Stimulated activated CD4-positive, alpha-beta T cell treated with anti-CD3 and anti-CD28 coated beads, Interleukin-1b, Interleukin-23, amount 100 ng/mL, for 1 hour (primary cell): ENCODE measurements at places on chromosomes 11 and 22.

- peak; percentile 21 for DNase-seq
Observed at GRCh38 chr11:74702383-74703007, 28.7 kb downstream of the CHRDL2 start.

GRCh38 chr11:1733716-1734640, 16.4 kb downstream of the IFITM10 start:
- no peak for DNase-seq

DNA sequence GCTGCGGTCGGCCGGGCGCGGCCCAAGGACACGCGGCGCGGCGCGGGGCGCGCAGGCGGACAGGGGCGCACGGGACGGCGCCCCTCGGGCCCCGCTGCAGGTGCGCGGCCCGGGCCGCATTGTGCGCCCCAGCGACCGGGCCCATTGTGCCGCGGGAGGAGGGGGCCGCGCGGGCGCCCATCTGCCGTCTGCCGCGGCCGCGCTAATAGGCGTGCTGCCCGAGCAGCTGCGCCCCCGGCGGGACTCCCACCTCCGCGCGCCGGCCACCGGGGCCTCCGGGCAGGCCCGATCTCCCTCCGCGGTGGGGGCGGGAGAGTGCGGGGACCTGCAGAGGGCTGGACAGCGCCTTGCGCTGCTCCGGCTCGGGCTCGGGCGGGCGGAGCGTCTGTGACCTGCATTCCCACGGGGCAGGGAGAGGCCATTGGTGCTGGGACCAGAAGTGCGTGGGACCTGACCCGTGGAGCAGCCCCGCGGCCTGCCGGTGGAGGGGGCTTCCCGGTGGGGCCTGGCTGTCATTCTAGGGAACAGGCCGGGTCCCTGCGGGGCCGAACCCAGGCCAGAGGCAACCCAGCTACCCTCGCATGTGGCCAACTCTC, 933 bp downstream of the BRSK2 start:
- DNase-seq: no peak

DNA sequence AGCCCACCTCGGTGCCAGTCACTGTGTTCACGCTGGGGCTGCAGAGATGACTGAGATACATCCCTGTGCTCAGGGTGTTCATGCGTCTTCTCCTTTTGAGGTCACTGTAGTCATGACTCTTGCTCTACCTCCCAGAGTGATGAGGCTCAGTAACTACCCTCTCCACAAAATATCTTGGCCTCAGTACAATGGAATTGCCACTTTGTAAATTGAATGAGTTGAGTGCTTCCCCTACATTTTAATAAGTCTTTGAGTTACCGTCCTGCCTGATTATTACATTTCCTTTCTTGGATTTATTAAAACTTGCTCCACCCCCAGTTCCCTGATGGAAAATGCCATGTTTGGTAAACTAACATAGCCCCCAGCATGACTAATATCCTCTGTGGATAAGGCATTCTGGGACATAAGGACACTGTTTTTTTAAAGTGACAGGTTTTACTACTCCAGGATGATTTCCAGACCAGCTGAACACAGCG, 15.9 kb downstream of the PRSS23 start:
- no peak for DNase-seq

- no peak for DNase-seq
Observed at GRCh38 chr11:123478352-123478987, 48.4 kb downstream of the GRAMD1B start.

- no peak for DNase-seq
Observed at GRCh38 chr11:11502263-11502861, 119.4 kb downstream of the GALNT18 start.

GRCh38 chr22:38758276-38758945, 2.6 kb upstream of the SUN2 start:
- DNase-seq: peak; percentile 61
